ENCODE measurements at places on chromosomes 5 and 9. TPM values are rescaled to one million over a fixed set of nuclear protein-coding genes. Genes with fewer than 3 reads are reported as not detected.

GRCh38 chr5:1354576-1354975 lies 9.7 kb upstream of the CLPTM1L start:
- no peak for DNase-seq

- DNase-seq, result no peak
These were observed 182.8 kb upstream of the SLC27A6 start for GRCh38 chr5:128782446-128782845.

- no peak for DNase-seq
These were observed 9.2 kb downstream of the NR5A1 start for GRCh38 chr9:124498040-124498439.

DNA sequence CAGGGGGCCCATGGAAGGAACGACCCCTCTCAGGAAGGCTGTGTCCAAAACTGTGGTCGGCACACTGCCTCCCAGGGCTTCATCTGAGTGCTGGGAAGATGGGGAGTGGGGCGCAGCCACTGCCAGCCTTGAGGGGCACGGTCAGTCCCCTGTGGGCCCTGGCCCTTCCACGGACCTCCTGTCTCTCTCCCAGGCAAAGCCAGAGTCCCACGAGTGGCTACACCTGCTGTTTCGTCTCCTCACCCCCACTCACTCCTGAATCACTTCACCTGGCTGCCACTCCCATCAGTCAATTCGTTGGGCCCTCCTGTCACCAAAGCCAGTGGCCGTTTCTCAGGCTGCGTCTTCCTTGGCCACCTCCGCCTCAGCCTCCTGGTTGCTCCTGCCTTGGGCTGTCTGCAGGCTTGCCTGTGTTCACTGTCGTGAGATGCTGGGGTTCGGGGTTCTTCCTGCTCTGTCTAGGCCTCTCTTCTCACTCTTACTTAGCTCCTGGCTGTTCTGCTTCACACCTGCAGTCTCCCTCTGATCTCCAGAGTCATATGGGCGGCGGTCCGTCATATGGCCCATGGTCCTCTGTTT lies 58.8 kb upstream of the RNF130 start:
- no peak for DNase-seq

DNA sequence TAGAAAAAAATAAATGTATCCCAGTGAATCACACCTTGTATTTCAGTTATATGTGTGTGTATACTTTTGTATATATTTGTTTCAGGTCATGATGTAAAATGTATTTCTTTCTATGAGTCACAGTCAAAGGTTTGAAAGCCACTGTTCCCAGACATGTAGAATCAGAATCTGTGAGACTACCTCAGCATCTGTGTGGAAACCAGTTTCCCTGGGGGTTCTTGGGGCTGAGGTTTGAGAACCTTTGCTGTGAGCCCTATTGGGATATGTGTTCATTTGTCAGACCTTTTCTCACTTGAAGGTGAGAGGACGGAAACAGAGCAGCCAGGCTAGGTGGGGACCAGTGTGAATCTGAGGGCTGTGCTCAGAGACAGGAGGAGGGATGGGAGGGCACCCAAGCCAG lies 78.7 kb upstream of the SAP30L start:
- DNase-seq, result no peak

DNA sequence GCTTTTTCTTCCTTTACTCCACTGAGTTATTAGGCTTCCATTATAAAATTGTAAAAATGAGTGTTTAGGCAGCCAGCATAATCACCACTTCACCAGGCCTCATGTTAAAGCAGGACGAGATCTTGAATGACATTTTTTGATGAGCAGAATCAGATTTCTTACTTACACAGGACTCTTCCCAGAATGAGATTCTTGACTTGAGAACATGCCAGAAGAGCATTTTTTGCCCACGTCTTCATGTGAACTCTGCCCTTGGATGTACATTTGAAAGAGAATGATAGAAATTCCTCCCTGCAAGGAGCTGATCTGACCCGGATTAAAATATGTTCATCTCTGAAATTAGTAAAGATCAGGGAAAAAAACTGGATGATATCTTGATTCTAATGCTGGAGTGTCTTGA lies 212.1 kb upstream of the ADRA1B start:
- no peak for DNase-seq

DNA sequence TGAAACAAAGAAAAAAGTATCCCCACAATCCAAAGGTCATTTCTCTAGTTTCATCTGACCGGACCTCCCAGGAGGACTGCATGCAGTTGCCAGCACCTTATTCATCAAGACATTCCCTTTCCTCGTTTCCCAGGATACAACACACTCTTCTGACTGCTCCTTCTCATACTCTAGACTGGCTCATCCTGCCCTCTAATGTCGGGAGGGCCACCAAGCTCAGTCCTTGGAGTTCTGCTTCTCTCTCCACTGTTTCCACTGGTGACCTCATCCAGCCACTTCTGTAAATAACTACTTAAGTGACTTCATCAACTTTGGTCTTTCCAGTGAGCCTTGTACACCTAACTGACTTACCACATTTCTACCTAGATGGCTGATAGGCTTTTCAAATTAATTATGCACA lies 179.1 kb downstream of the EPB41L4A start:
- DNase-seq, result no peak

DNA sequence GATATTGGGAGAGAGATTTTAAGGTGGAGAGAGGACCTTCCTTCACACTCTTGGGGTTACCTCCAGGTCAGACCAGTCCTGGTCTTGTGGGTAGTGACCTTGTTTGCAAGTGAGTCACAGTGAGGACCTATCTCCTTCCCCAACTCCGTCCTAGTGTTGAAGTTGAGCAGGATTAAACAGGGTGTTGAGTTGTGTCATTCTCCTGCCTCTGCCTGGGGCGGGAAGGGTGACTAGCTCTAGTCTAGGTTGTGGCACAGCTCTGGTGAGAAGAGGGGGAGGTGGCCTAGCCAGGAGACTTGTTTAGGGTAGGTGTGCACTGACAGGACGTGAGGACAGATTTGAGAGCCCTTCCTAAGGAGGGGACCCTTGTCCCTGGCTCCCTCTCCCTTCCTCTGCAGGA lies 119.6 kb upstream of the PITX1 start:
- no peak for DNase-seq

- no peak for DNase-seq
These were observed 2.2 kb upstream of the TMEM210 start for GRCh38 chr9:137173796-137174664.

GRCh38 chr5:116652196-116652729 lies 77.6 kb upstream of the SEMA6A start:
- DNase-seq, result no peak

DNA sequence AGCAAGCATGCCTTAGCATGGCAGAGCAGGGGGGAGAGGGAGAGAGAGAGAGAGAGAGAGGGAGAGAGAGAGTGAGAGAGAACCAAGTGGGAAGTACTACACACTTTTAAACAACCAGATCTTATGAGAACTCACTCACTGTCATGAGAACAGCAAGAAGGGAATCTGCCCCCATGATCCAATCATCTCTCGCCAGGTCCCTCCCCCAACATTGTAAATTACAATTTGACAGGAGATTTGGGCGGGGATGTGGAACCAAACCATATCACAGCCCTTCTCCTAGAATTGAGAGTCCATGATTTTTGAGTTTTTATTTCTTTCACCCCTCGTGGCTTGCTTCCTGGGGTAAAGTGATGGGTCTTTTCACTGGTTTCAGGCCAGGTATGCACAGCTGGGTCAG lies 98.8 kb downstream of the DOCK2 start:
- DNase-seq, result no peak

- no peak for DNase-seq
These were observed 68.4 kb downstream of the SLC25A46 start for GRCh38 chr5:110807169-110807568.

DNA sequence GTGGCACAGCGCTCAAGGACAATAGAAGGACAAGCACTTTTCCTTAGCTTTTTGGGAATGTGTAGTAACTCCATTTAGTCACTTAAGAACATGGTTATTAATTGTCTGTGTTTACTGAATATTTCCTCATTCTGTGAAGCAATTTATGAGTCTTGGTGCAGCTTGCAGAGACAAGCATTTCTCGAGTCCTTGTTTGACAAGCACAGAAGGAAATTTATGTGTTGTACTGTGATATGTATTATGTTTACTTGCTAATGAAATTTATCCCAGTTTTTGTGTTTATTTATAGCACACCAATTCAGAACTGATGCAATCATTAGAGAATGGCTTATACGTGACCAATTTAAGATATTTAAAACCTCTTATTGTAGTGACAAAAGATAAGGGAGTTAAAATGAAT lies 168.6 kb downstream of the PRELID2 start:
- DNase-seq, result no peak

- no peak for DNase-seq
These were observed 367.0 kb upstream of the DAP start for GRCh38 chr5:11128021-11128420.

- no peak for DNase-seq
These were observed 49.2 kb downstream of the CNTRL start for GRCh38 chr9:121123816-121124535.

DNA sequence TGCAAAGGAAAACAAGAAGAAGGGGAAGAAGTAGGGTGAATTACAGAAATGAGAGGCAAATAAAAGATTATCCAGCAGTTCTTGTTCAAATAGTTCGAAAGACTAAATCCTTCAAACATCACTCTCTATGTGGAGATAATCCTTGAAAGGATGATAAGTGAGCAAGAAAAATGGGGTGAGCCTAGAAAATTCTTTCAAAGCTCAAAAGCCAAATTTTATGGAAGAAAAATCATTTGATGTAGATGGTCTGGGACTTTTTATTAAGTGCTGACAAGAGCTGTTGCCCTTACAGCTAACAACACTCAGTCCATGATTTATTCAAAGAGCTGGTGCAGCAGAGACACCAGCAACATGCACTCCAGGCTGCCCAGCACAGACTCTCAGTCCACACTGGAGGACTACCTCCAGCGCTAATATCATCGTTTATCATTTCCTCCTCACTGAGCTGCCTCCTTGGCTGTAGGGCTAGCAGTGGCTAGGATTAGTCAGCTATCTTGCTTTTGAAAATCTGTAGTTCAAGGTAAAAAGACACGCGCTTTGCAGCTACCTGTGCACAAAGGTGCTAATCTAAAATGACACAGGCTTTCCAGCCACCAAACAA lies 264.8 kb upstream of the KIF2A start:
- no peak for DNase-seq

DNA sequence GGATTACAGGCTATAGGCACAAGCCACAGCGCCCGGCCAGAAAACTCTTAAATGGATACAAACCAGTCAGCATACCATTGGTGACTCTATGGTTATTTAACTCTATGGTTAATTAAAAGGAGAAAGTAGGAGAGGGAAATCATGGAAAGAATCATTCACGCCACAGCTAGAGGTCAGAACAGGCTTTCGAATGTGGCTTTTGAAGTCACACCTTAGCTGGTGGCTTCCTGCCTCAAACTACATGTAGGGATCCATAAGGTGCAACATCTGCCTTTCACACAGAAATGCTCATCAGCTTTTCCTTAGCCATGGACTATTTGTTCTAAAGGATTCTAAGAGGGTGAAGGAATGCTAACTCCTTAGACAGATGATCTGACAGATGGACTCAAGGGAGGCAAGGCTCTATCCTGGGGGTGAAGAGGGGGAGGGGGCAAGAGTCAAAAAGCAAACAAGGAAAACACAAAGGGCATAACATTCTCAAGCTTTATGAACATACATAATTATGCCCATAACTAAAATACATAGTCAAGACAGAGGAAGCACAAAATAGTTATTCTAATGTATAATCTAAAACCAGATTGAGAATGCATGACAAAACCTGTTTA lies 130.9 kb downstream of the EFNA5 start:
- no peak for DNase-seq

- no peak for DNase-seq
These were observed 48.7 kb upstream of the CEMIP2 start for GRCh38 chr9:71816916-71817451.

- DNase-seq, result no peak
These were observed 793.7 kb upstream of the RGMB start for GRCh38 chr5:97979740-97980139.

DNA sequence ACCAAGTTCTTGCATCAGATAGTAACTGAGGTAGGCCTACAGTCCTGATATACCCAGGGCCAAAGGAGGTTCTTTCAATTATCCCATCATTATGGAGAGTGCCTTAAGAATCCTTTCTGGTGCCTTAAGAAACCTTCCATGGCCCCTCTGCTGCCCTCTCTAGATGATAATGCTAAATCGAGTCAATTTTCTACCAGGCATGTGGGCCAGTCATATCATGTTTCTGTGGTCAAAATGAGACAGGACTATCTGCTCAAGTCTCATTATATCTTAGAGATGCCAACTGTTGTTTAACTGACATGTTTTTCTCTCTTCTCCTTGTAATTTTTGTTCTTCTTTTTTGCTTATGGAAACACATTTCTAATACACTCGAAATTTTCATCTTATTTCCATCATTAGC lies 127.6 kb downstream of the EDIL3 start:
- DNase-seq, result no peak

- no peak for DNase-seq
These were observed 43.9 kb downstream of the FAM169A start for GRCh38 chr5:74822288-74822687.

DNA sequence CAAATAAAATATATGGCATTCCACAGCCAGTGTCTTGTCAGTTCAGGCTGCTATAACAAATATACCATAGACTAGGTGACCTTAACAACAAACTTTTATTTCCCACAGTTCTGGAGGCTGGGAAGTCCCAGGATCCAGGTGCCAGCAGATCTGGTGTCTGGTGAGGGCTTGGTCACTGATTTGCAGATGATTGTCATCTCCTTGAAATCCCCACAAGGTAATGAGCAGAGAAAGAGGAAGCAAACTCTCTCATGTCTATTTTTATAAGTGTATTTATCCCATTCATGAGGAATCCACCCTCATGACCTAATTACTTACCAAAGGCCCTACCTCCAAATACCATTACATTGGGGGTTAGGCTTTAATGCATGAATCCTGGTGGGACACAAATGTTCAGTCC lies 663.2 kb downstream of the TLR4 start:
- DNase-seq, result no peak

GRCh38 chr5:172713113-172713808 lies 57.7 kb downstream of the DUSP1 start:
- DNase-seq, result peak; percentile 76

- no peak for DNase-seq
These were observed 60.6 kb downstream of the PPP2R2B start for GRCh38 chr5:146817973-146818372.

- no peak for DNase-seq
These were observed 55.5 kb upstream of the DMRT1 start for GRCh38 chr9:785997-786396.

PDE6A gene
- total RNA-seq, result 0.05 TPM

CLTA gene
- total RNA-seq, result 91.6 TPM

CCNO gene
- not detected for total RNA-seq

ENTPD2 gene
- total RNA-seq, result 0.28 TPM

FOXD4L6 gene
- total RNA-seq, result 0.21 TPM

MARCOL gene
- not detected for total RNA-seq

FIBCD1 gene
- total RNA-seq, result not detected

TSLP gene
- total RNA-seq, result 3.6 TPM

ADAMTS12 gene
- 0.05 TPM for total RNA-seq

ZER1 gene
- total RNA-seq, result 30.6 TPM

KLF9 gene
- total RNA-seq, result 27.5 TPM
